Activated T-helper 1 cell treated with anti-CD3 and anti-CD28 coated beads, Interleukin-12 subunit alpha, Interleukin-12 subunit beta, Interleukin-2, Interleukin-4 antibody, amounts not matched to agents 30 ng/mL and 10 ng/mL and 1 ng/mL, durations not matched to agents 14 hours and 24 hours and 36 hours (primary cell): ENCODE measurements at places on chromosomes 7 and 10.

- DNase-seq, result no peak
Observed at GRCh38 chr10:97498841-97499560, at the start of gene UBTD1. UBTD1 (plus strand) TSS chr10:97498924; CDS start chr10:97499204, 280 bp downstream.

DNA sequence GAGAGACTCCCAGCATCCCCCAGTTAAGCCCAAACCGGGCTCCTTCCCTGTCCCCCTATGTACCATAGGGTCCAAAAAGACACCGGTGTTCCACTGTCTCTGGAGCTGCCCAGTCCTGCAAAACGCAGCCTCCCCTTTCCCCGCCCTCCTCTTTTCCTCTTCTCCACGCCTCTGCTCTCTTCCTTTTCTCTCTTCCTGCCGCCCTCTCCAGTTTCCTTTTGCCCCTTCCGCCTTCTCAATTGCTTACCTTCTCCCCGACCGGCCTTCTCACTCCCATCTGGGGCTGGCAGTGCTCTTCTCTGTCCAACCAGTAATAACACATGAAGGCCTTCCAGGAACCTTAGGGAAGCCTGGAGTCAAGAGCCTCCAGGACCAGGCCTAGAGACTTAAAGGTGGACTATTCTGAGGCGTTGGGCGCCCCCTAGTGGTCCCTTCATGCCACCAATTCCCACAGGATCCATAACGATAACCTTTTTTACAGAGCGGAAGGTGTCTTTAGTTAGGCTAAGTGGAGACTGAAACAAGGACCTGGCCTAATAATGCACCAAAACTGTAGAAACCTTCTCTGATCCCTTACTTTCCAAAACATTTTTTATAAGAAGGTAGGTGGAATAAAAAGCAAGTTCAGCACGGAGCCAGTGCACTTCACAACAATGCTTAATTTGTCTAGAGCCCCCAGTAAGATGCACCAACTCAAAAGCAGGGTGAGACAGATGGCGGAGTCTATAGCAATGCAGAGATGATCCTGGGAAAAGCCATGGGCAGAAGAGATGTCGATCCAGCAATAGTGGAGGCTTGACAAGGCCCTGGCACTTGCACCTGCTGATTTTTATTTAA lies 27.2 kb upstream of the MSRB2 start:
- peak; percentile 14 for DNase-seq

DNA sequence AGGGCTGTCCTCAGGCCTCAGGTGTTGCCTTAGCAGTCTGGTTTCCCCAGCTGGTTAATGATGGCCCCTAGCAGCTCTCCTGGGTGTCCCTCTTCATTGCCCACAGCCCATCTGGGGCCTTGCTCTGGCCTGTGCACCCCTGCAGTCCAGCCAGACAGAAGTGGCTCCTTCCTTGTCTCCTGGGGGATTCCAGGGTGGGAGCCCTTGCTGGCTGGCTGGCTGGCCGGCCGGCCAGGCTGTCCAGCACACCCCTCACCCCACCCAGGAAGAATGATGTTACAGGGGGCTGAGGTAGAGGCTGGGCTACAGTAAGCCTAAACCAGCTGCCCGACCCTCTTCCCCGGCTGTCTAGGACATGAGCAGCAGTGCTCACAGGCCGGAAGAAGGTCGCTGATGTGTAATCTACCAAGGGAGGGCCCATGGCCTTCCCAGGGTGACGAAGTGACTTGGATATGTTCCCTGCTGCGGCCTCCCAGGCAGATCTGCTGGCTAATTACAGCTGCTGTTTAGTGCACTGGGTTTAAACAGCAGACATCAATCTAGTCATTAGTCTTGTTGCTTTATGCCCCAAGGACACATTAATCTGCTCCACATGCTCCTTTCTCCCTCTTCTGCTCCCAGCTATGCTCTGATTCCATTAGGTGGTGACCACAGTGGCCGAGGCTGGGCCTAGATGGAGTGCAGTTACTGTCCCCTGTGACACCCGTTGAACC lies 53.8 kb upstream of the LRRC4 start:
- no peak for DNase-seq

- DNase-seq, result peak; percentile 9
Observed at GRCh38 chr10:49679480-49679893, at the start of gene C10orf53. C10orf53 (plus strand) TSS chr10:49679651; CDS start chr10:49679698, 47 bp downstream.

- DNase-seq, result no peak
Observed at GRCh38 chr7:13540429-13540828, 449.0 kb downstream of the ETV1 start.

GRCh38 chr7:68269405-68269804 lies 1272.8 kb downstream of the TYW1 start:
- no peak for DNase-seq

GRCh38 chr7:148156233-148156632 lies 434.3 kb upstream of the C7orf33 start:
- no peak for DNase-seq

DNA sequence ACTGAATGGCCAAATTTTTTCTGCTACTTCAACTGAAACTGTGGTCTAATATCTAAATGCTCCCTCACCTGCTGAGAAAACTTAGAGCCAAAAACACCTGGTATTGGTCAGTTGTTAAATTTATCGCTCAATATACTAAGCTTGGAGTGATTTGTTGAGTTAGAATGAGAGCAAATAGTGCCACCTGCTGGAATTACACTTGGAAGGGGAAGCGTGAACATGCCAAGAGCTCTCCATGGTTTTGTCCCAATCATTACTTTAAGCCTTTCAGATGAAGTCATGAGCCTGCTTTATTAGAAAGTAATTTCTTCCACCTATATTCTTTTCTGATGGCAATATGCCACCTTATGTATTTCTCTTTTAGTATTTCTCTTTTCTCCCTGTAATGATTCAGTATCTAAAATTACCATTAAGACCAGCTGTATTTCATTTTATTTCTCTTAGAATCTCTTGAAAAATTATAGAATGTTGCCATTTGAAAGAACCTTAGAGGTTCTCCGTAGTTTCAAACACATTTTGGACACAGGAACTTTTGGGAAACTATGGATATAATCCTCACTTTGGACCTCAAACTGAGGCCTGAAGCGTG lies 447.8 kb upstream of the C7orf33 start:
- DNase-seq, result no peak

- no peak for DNase-seq
Observed at GRCh38 chr7:85474234-85474633, 287.4 kb upstream of the SEMA3D start.

DNA sequence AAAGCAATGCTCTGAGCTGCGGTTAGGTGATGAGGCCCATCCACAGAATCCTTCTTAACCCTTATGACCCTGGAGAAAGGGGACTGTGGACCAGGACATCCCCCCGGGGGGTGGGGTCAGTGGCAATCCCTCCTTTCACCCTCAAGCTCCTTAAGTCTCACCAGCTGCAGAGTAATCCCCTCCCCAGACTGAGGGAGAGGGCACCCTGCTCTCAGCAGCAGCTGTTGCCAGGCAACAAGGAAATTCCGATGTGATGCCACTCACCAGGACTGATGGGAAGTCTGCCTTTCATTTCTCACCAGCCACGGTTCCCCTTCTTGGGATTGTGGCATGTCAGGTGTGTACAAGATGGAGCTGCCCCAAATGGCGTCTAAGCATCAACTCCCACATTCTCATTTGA lies 129.6 kb downstream of the DOCK1 start:
- no peak for DNase-seq

- DNase-seq, result no peak
Observed at GRCh38 chr10:98340940-98341310, 72.9 kb upstream of the LOXL4 start.

DNA sequence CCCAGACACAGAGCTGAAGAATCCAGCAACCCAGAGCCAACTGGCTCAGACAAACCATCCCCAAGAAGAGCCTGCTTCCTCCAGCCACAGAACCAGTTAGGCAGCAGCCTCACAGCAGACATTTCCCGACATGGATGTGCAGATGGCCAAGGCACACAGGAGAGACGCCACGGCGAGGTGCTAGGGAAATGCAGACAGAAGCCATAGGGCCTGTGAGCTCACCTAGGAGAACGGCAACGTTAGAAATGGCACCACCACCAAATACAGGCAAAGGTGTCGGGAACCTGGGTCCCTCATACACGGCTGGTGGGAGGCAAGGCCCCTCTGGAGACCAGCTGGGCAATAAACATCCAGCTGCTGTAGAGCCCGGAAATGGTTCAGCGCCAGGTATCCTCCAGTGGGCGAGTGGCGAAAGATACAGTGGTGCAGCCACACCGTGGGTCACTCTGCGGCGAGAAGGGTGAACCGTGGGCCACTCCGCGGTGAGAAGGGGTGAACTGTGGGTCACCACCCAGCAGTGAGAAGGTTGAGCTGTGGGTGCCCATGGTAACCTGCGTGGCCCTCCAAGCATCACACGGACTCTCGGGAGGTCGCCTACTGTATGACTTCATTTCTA lies 31.2 kb downstream of the JAKMIP3 start:
- no peak for DNase-seq
